ENCODE measurements at places on chromosomes 13 and 19.

GRCh38 chr13:36918246-36919131 lies 1.5 kb downstream of the SMAD9 start:
- DNase-seq = peak; percentile 40

DNA sequence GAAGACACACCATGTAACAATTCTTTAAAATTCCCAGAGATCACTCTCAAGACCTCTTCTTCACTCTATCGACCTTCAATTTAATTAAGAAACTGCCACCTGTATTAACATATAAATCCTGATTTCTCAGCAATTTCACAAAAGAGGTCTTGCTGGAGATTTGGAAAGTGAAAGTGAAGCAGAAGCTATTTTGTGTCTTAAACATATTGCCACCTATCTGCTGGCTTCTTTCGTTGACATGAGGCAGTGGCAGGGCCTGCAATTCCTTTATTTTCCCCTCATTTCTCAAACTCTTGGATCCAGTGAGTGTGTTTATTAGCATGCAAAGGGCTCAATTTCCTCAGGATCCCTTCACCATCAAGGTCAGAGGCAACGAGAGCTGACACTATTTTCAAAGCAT lies 780.2 kb upstream of the SLITRK1 start:
- DNase-seq = no peak

DNA sequence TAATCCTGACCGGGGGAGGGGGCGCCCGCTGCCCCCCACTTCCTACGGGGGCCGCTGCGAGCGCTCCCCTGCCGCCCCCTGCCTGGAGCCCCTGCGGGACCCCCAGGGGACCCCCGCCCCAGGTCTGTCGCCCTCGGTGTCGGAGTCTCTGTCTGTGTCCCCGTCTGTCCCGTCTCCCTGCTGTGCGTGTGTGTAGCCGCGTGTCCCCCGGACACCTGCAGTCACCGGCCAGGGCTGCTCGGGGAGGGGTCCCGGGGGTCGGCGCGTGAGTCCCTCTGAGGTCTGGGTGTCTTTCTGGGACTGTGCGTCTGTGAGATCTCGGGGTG lies 7.7 kb upstream of the NFIC start:
- DNase-seq = no peak

GRCh38 chr19:18329035-18329376 lies 6.1 kb upstream of the LSM4 start:
- DNase-seq = no peak

GRCh38 chr19:51551673-51552432 lies 19.2 kb upstream of the ZNF175 start:
- DNase-seq = no peak

DNA sequence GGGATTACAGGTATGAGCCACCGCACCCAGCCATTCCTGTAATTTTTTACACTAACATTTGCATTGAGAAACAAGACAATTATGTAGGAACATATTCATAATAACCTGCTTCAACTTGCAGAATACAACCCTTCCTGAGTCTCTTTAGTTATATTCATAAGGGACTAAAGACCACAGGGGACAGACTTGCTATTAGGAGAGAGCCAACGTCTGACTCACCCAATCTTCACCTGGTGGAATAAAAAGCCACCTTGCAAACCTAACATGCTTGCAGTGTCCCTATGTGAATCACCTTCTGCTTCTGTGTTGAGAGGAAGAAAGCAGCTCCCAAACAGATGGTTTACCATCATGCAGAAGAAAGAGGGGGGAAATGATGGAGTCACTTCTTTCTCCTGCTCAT lies 456.1 kb downstream of the PCDH9 start:
- no peak for DNase-seq

Measured in fibroblast of the aortic adventitia (primary cell).